ENCODE measurements at places on chromosomes 1 and 21. TPM values are rescaled to one million over a fixed set of nuclear protein-coding genes. Genes with fewer than 3 reads are reported as not detected.

Gene TMPRSS2
- not detected for total RNA-seq

Gene SLC5A9
- total RNA-seq: not detected

Gene SAMSN1
- 39.8 TPM for total RNA-seq

Gene RXRG
- 0.16 TPM for total RNA-seq

Gene AUNIP
- total RNA-seq: 9.6 TPM

Gene C1orf115
- total RNA-seq: 0.63 TPM

Gene WLS
- total RNA-seq: not detected

Gene C1orf174
- total RNA-seq: 39.8 TPM

Gene MIB2
- total RNA-seq: 37.1 TPM

Gene DNAI4
- total RNA-seq: 0.87 TPM

Gene GFI1
- total RNA-seq: 47.7 TPM

Gene LINGO4
- total RNA-seq: 0.18 TPM

Gene S100A7A
- not detected for total RNA-seq

Gene TAS1R3
- total RNA-seq: 0.41 TPM

Gene C1orf167
- not detected for total RNA-seq

Gene HOOK1
- 15.2 TPM for total RNA-seq

Gene FTCD
- 0.16 TPM for total RNA-seq

Gene LENEP
- total RNA-seq: 0.79 TPM

Gene RGS18
- total RNA-seq: not detected

Gene TRPM2
- 1.7 TPM for total RNA-seq

Gene FAM177B
- total RNA-seq: not detected

Gene SPATA45
- not detected for total RNA-seq

Gene IGSF21
- not detected for total RNA-seq

Gene NIBAN1
- total RNA-seq: 18.6 TPM

Gene HHIPL2
- 0.14 TPM for total RNA-seq

Gene TRIM67
- not detected for total RNA-seq

Gene HSPB7
- total RNA-seq: not detected

Gene UBE2J2
- 57.4 TPM for total RNA-seq

Gene LHX8
- total RNA-seq: not detected

Gene CR1L
- total RNA-seq: not detected

Gene CRP
- not detected for total RNA-seq

Gene AMY1A
- total RNA-seq: not detected

Gene TMEM269
- total RNA-seq: 0.19 TPM

Gene SYCP1
- total RNA-seq: not detected

Gene SPRR2B
- not detected for total RNA-seq

Gene RAD54L
- total RNA-seq: 64.2 TPM

Gene FCMR
- 49.3 TPM for total RNA-seq

Gene RASSF5
- total RNA-seq: 223 TPM

Gene NT5C1A
- 0.21 TPM for total RNA-seq

Gene TENT5C
- 6.0 TPM for total RNA-seq

Gene SEMA4A
- total RNA-seq: 53.3 TPM

Gene TLCD4
- total RNA-seq: 0.25 TPM

Gene ANGPTL1
- total RNA-seq: not detected

Gene OR2T29
- not detected for total RNA-seq

All from activated CD4-positive, alpha-beta T cell treated with anti-CD3 and anti-CD28 coated beads for 36 hours (primary cell).